ENCODE measurements at places on chromosomes 2 and 18.
A peak's percentile ranks its signal among the peaks of the same experiment; 100 is the strongest.

DNA sequence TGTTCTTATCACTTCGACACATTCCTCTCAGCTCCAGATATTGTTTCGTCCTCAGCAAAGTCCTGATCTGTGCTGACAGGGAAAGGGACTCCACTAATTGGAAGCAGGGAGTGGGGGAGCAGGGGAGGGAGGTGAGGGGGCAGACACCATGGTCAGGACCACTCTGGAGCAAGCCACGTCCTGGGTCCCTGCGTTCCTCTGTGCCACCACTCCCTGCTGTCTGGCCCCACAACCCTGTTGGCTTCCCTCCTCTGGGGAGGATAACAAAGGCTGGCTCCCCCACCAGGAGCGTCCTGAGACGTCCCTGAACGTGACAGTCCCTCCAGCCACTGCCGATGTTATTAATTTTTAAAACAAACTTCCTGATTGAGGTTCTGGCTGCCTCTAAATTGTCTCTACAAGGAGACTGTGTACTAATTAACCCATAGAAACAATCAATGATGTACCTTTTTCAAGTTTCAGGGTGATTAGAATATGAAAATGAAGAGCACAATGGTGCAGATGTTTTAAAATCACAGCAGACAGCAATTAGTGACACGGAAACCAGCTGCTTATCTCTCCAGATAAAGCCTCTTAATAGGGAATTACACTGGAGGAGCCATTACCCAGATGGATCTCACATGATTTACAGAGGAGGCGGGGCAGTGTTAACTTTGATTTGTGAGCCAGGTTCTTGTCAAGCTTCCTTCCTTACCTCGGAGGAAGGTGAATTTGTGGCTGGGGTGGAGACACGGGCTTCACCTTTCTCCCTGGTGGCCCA, 257.5 kb downstream of the SETBP1 start:
- DNase-seq: no peak

- DNase-seq: no peak
Measured at GRCh38 chr2:51014759-51015158, 17.2 kb downstream of the NRXN1 start.

GRCh38 chr2:180056367-180057118, 49.4 kb upstream of the CWC22 start:
- DNase-seq: no peak

DNA sequence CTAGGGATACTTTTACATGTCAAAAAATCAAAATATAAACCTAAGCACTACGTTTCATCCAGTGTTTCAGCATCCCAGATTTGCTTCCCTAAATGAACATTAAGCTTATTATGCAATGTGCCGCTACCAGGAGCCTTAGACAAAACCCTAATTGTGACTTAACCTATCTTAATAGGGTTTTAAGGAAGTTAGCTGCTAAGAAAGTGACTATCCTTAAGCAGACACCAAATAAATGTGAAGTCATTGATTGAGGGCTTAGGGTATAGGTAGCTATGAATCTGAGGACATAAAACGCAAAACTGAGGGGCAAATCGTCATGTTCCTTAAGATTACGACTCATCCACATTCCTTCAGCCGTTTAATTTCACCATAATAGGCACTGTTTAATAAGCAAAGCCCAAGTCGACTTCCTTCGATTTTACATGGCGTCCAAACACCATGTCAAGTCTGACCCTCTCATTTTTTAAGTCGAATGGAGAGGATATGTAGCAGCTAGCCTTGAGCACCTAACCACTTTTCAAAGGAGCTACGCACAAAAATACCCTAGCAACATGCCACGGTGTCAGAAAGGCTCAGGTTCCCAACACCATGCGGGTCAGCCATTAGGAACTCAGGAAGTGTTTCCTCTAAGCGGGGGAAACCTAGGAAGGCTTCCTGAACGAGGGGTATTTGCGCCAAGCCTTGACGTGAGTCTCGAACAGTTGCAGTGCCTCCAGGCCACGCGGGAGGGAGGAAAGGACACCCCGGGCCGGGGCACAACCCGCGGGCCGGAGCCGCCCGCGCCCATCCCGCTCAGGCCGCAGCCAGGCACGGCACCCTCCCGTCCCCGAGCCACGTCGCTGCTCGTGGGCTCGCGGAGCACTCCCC, 1.0 kb downstream of the HDLBP start:
- peak; percentile 69 for DNase-seq

GRCh38 chr2:69178756-69179155, 165.8 kb downstream of the ANTXR1 start:
- no peak for DNase-seq

DNA sequence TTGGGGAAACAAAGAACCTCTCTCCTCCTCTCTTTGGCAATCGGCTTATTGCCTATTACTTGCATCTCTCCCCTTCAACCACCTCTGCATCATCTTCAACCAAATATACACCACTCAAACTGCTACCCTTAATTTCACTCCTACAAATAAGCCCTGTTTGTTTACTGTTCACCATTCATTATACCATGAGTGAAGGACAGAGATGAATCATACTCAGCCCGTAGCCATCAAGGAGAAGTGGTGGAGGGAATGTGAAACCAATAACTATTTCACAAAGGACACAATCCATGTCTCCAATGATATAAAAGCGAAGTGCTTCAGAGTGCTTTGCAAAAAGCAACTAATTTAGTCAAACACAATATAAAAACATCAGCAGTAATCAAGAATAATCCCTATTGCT, 76.8 kb downstream of the CACNB4 start:
- no peak for DNase-seq

DNA sequence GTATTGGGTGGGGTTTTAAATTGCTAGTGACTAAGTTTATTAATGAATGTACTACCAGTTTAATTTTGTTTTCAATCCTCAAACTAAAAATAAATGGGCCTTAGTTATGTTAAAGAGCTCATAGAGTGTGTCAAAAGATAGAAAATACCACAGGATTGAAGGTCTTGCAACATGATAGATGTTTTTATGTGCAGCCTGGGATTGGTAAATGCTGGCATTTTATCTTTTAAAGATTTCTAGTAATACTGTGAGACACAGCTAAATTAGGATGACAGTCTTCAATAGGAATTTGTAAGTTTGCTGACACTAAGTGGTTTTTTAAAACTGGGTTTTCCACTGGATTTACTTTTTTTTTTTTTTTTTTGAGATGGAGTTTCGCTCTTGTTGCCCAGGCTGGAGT, 122.3 kb downstream of the HAUS1 start:
- DNase-seq: no peak

DNA sequence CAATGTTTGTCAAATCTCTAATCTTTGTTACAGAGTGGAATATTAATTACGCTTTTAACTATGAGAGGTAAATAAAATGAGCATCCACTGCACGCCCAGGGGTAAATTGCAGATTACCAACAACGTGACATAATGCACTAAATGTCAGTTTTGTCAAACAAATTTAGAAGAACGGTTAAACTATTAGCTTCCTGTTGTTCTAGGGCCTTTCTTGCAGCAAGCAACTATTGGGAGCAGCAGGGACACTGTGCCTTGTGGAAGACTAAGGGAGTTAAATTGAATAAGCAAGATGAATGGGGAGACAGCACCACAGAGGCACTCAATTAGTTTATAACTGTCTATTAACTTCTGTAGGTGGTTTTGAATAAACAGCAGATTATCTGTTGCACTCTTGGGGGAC, 391.0 kb upstream of the RAB12 start:
- no peak for DNase-seq

GRCh38 chr2:88897715-88898114, 206.2 kb downstream of the RPIA start:
- DNase-seq: no peak

GRCh38 chr2:183903026-183903425, 695.3 kb upstream of the ZNF804A start:
- DNase-seq: no peak

GRCh38 chr2:233820774-233821105, 33.6 kb downstream of the HJURP start:
- no peak for DNase-seq

DNA sequence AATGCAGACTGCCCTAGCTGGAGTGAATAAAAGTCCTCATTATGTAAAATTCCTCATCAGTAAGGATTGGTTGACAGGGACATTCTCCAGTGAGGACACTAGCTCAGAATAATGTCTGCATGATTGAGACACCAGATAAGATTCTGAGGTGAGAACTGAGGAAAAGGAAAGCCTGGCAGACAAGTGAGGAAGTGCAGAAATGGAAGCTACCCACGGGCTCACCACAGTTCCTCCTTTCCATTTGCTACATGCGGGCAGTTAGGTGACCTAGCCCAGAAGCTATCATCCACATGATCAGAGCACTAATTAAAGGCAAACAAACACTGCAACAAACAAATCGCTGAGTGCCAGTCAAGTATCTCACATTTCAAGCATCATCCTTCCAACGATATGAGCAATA, 27.7 kb downstream of the NETO1 start:
- no peak for DNase-seq

- DNase-seq: no peak
Measured at GRCh38 chr2:123648956-123649355, 376.1 kb upstream of the CNTNAP5 start.

- DNase-seq: no peak
Measured at GRCh38 chr2:230925879-230926765, 1.1 kb upstream of the GPR55 start.

DNA sequence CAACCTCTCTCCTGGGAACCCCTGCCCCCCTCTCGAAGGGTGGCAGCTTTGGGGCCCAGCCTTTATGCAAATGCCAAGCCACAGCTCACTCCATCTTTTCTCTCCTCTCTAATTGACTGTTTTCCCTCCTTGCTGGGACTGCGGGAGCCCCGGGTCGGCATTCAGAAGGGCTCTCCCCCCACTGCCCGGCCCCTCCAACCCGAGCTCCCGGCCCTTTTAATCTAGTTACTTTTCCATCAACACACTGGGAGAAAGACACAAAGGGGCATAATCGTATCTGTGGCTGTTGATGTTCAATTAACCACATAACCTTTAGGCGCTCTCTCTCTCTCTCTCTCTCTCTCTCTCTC, 95.4 kb downstream of the INHBB start:
- no peak for DNase-seq

DNA sequence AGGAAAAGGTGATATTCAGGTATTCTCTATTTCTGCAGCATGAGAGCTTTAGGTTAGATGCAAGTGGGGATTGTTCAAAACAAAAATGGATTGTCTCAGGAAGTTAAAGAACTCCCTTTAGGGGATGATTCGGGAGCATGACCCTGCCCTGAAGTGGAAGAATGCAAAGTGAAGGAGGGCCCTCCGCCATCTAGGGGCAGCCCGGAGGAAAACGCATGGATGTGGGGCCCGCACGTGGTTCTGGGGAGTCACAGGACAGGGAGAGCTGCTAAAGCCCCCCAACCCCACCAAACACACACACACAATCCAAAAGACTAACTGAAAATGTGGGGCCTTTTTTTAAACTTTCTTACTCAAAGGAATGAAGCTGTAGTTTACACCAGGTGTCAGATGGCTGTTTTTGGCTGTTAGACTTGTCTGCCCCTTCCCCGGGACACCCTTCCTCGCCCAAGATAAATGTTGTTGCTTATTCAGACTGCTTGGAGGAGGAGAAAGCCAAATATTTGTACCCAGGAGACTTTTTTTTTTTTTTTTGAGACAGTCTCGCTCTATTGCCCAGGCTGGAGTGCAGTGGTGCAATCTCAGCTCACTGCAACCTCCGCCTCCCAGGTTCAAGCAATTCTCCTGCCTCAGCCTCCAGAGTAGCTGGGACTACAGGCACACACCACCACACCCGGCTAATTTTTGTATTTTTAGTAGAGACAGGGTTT, 78.8 kb downstream of the HNRNPLL start:
- peak; percentile 15 for DNase-seq

DNA sequence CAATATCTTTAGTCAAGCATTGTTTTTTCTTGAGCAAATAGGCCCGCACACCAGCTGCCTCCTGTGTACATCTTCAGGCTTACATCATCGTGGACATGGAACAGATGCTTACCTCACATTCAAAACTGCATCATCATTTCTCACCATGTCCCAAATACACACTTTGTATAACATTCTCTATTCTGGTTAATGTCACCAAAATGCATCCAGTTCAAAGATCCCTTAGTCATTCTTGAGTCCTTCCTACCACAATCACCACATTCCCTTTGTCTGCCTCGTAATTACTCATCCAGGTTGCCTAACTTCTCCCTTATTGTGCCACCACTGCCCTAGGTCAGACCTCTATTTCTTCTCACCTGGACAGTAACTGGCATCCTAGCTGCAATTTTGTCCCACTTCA, 373.7 kb upstream of the GALNT5 start:
- DNase-seq: no peak

DNA sequence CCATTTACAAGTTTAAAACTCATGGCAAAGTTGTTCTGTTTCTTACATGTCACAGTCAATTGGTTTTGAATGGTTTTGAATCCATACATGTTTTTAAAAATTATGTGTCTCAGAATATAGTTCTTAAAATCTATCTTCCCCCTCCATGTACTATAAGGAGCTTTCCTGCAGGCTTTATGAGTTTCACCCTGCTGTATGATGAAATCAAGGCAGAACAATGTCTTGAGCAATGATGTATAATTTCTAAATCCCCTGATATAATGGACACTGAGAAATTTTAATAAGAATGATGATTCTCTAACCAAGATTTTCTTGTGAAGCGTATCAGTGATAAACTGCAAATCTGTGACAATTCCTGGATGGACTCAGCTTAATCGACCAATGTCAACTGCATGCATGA, 10.6 kb upstream of the ZNF516 start:
- no peak for DNase-seq

GRCh38 chr2:219603771-219604170, 6.1 kb downstream of the STK11IP start:
- no peak for DNase-seq

- DNase-seq: no peak
Measured at GRCh38 chr2:122100756-122101155, 345.3 kb downstream of the TSN start.

- no peak for DNase-seq
Measured at GRCh38 chr2:84919885-84920580, 14.6 kb downstream of the TMSB10 start.

DNA sequence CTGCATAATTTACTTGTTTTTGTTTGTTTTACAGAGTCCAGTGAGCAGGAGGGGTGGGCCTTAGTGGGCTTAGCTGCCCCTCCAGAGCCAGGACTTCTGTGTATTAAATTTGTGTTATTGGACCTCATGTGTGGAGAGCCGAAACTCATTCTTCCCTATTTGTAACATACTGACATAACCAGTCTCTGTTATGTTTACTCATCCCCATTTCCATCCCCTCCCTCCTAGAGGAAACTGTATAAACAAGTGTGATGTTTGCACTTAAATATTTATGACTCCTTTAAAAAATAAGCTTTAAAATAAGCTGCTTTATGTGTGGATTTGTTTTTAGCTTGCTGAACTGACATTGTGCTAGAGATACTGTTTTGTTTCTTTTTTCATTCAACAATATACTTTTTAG, 13.8 kb downstream of the ZNF512 start:
- DNase-seq: no peak

DNA sequence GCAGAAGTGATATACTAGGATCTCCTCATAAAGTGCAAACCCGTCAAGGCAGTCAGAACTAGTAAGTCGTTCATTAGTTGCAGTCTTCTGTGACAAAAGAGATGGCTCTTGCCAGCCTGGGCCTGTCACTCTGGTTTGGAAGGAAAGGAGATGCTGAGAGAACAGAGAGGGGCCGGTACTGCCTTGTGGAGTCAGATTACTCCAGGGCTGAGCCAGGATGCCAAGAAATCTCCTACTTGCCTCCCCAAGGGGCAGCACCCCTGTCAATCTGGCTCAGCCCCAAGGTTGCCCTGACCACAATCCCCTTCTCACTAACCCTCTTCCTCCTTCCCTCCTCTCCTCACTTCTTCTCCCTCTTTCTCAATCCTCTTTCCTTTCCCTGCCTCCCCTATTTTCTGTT, 62.9 kb upstream of the ASPRV1 start:
- DNase-seq: no peak
